ENCODE measurements at places on chromosomes 12 and 14.

DNA sequence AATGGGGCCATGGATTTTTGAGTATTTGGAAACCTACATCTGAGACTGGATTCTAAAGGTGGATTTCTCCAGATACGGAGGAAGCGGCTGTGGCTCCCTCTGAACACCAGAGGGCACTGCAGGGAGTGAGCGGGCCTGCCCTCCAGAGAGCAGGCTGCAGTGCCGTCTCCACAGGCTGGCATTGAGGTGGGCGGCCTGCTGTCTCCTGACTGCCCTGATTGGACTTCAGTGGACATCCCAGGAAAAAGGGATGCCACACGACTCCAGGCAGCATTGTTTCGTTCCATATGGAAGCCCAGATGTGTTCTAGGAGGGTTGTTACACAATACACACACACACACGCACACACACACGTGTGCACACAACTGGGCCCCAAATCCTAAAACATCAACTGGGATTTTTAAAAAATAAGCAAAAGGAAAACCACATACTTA lies 20.9 kb upstream of the ANO2 start:
- DNase-seq: peak; percentile 19

DNA sequence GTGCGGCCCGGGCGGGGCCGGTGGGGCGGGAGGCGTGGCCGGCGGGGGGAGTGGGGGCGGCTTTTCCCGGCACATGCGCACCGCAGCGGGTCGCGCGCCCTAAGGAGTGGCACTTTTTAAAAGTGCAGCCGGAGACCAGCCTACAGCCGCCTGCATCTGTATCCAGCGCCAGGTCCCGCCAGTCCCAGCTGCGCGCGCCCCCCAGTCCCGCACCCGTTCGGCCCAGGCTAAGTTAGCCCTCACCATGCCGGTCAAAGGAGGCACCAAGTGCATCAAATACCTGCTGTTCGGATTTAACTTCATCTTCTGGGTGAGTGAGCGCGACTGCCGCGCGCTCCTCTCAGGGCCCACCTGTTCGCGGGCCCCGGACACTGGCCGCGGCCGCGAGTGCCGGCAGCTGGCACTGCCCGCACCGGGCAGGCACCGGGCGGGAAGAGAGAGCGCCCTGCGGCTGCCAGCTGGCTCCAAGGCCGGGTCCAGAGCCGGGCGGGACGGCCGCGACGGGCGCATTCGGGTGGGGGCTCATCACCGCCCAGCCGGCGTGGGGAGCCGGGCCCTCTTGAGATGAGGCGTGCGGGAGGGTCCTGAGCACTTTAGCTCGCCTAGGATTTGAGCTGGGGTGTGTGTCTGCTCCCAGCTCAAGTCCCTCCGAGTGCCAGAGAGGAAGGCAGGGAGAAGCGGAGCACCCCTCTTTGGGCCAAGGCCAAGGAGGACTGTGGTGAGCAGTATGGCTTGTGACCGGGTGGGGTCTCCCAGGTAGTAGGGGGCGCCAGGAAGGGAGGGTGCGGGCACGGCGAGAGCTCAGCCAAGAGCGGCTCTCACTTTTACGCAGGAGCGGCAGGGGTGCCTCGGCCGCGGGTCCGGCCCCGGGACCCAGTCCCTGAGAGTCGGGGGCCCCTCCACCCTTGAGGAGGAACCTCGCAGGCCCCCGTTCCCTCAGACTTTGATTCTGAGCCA lies at the start of gene CD9:
Gene CD9 (plus strand): TSS at position 145 of the 957 bp plus-strand sequence. CDS start 100 bp downstream, at position 245.
- no peak for DNase-seq

DNA sequence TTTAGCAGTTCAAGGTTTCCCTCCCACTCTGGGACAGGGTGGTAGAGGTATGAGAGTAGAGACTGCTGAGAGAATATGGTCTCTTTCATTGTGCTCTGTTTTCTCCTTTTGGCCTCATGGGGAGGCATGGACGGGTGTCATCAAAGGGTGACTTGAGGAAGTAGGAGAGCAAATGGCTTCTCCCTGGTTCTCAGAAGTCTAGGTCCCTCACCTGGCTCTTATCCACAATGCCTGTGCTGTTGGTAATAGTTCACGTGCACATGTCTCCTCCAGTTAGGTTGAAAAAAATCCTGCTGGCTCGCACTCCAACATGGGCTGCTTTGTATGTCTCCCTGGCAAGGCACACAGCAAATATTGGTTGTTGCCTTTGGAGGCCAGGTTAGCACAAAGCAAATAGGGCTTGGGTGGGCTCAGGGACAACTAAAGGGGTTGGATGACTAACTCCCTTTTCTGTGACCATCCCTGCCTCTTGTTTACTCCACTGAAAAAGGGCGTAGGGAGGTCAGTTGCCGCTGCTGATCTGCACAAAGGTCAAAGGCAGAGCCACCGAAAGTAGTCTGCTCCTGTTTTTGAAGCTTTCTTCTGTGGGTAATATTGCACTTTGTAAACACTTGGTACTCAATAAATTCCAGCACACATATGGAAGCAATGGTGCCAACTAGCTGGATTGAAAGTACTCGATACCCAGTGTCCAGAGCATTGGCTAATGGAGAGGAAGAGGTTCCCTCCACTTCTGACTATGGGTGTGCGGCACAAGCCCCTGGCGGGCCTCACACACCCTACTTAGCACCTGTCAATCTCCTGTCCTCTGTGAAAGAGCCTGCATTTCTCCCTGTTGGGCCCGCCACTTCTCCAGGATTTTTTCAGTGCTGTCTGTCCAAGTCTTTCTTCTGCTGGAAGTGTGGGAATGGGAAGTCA lies 121.8 kb downstream of the SLC38A6 start:
- no peak for DNase-seq

DNA sequence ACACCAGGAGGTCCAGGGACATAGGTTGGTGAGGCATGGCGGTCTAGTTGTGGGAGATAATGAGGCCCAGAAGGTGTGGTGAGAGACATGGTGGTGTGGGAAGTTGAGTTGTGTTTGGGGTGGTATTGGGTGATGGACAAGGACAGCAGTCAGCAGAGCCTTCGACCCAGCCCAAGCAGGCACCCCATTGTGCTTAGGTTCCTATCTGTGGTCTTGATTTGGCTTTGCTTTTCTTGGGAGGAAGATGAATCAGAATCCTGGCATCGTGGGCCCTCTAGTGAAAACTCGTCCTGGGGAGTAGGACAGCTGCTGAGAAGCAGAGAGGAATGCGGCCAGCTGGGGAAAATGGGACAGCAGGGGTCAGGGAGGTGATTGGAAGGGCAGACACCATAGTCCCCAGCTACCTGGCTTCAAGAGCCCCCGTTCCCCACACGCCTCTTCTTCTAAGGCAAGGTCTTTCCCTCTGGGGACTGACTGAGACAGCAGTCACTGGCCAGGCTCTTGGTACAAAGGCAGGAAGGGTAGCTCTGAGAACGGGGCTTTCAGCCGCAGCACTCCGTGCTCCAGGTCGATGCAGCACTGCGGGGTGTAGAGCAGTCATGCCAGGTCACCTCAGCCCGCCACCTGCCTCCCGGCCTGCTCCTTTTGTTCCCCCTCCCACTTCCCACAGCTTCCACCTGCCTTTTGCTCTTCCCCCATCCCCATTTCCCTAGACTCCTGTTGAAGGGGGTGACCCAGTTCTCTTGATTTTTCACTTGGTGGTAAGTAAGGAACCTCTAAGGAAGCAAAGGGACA lies 7.9 kb downstream of the NRIP2 start:
- no peak for DNase-seq

GRCh38 chr12:133038118-133038709 lies 905 bp downstream of the ZNF84 start:
- DNase-seq: no peak

GRCh38 chr14:63492391-63492790 lies 50.8 kb downstream of the PPP2R5E start:
- DNase-seq: peak; percentile 96

GRCh38 chr12:88141774-88142609 lies at the start of the genes CEP290 and TMTC3:
CEP290 (minus strand) TSS chr12:88142088; CDS start chr12:88141307, 781 bp downstream.
TMTC3 (plus strand) TSS chr12:88142307; CDS start chr12:88148316, 6,009 bp downstream.
- peak; percentile 100 for DNase-seq

DNA sequence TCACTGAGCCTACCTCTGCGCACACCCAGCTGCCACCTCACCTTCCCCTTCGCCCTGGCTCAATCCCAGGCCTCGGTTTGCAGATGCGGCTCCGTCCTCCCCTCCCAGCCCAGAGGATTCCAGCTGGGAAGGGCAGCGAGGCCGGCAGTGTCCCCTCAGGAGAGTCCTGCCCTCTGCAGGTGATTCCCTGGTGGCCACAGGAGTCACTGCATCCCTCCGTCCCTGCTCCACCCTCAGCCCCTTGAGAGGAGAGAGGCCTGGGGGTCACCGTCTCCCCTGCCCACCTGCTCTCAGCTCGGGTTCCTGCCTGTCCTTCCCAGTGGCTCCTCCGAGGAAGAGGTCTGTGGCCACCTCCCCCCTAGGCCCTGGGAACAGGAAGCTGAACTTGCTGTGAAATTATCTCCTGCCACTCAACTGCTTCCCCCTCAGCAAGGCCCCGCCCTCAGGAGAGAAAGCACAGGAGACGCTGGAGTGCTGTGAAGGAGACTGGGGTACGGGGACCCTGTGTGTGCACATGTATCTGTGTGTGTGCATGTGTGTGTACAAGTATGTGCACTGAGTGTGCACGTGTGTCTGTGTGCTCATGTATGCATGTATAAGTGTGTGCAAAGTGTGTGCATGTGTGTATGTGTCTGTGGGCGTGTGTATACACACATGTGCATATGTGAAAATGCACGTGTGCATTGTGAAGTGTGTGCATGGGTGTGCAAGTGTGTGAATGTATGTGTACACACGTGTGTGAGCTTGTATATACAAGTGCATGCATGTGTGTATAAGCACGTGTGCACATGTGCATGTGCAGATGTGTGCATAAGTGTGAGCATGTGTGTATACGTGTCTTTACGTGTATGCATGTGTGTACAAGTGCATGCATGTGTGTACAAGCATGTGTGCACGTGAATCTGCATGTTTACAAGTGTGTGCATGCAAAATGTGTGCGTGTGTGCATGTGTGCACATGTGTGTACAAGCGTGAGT lies 13.2 kb upstream of the GALNT9 start:
- DNase-seq: no peak

DNA sequence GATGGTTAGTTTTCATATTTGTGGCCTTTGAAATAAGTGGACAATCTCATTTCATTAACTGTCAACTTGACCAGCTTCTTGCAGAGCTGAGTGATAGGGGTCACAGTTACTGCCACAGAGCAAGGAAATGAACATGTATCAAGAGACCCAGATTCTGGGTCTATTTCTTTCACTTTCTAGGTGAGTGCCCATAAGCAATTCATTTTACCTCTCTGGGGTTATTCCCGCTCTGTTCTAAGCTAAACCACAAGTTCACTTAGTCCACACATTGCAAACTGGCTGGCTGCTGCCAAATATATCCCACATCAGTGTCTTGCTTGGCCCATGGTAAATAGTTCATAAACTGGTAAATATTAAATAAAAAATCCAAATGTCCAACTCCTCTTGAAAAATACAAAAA lies 29.9 kb downstream of the GPHB5 start:
- no peak for DNase-seq

DNA sequence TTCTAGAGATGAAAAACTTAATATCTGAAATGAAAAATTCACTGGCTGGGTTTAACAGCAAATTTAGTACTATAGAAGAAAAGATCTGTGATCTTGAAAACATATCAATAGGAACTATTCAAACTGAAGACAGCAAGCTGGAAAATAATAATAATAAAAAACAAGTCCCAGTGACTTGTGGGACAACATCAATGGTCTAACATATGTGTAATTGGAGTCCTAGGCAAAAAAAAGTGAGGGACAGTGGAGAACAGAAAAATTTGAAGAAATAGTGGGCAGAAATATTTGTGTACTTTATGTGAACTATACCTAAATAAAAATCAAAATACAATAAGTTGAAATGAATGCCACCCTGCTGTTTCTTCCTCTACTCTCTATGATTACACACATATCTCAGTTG lies 2.4 kb upstream of the SERPINA9 start:
- DNase-seq: no peak

GRCh38 chr12:50581226-50582184 lies 76.7 kb downstream of the DIP2B start:
- peak; percentile 62 for DNase-seq

DNA sequence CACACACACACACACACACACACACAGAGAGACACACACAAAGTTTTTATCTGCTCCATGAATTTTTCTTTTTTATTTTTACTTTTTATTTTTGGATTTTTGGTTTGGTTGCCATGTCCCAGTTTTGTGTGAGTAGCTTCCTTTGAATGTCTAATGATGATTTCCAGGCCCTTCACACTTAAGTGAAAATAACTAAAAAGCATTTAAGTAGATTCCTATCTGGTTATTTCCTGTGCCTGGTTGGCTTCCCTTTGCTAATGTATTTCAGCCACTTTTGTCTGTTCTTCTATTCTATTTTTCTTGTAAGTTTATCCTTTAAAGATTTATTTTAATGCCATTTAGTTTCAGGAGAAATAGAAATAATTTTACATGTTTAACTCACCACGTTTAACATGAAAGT lies 755.4 kb downstream of the SLC6A15 start:
- no peak for DNase-seq

DNA sequence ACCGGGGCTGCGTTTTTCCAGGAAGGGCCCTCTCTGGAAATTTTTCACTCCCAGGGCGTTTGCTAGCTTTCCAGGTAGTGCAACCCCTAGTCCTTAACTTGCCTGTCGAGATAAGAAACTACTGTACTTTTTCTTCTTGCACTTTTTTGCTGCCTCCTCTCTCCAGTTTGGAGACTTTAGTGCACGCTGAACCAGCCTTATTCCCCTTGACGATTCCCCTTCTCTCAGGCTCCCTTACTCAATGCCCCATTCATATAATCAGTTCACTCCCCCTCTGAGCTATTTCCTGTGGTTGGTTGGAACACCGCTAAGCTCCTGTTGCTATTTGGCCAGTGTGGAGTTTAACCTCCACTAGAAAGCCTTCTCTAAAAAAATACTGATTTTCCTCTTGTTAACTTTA lies 682 bp downstream of the CREBL2 start:
- DNase-seq: peak; percentile 64

GRCh38 chr14:72404998-72405397 lies 472.8 kb downstream of the RGS6 start:
- DNase-seq: no peak

GRCh38 chr12:130619385-130620001 lies 96.6 kb downstream of the RIMBP2 start:
- DNase-seq: no peak

DNA sequence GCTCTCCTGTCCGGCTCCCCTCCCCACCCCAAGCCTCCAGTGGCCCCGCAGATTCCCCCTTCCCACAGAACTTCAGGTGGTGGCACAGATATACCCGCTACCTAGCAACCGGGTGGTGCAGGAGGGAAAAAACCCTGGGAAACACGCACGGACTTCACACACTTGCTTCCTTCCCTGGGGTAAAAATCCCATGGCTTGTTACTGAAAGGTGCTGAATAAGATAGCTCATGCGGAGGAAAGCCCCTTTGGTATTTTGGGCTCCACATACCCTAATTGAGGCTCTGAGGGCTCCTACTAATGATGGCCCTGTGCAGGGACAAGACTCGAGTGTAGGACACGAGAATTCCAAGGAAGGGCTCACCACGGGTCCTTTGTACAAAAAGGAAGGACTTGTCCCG lies 869 bp upstream of the RIMBP2 start:
- DNase-seq: no peak
